ENCODE measurements at places on chromosomes 6 and 20.
A peak's percentile ranks its signal among the peaks of the same experiment; 100 is the strongest.

DNA sequence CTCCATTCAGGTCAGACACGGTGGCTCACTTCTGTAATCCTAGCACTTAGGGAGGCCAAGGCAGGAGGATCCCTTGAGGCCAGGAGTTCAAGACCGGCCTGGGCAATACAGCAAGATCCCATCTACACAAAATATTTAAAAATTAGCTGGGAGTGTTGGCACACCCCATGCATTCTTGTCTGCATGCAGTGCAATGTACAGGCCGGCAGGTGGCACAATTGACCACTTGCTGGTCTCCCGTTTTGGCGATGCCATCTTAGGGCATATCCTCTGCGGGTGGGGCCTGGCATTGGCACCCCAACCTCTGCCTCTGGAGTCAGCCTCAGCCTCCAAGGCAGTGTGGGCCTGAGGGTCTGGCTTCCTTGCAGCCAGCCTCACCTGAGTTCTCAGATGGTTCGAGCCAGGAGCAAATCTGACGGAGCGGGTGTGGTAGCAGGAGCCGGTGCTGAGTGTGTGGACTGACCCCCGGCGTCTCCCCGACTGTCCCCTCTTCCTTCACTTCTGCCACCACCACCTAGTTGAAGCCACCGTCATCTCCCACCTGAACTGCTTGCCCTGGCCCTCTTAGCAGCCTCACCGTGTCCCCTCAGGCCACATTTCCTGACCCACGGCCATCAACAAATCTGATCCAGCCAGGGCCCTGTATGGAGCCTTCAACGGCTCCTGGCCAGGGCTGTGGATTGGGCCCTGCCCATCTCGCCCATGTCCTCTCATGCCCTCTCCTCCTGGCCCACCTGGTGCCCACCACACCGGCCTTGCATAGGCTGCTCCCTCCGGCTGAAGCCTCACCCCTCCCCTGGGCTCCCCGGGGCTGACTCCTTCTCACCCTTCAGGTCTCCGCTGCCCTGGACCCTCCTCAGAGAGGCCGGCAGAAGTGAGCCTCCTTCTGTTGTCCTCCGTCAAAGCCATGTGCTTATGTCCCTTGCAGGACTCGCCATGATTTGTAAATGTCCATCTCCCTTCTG is 44.0 kb downstream of the EFCAB8 start:
- DNase-seq: peak; percentile 48

GRCh38 chr6:98833307-98834059 is 891 bp upstream of the POU3F2 start:
- no peak for DNase-seq

DNA sequence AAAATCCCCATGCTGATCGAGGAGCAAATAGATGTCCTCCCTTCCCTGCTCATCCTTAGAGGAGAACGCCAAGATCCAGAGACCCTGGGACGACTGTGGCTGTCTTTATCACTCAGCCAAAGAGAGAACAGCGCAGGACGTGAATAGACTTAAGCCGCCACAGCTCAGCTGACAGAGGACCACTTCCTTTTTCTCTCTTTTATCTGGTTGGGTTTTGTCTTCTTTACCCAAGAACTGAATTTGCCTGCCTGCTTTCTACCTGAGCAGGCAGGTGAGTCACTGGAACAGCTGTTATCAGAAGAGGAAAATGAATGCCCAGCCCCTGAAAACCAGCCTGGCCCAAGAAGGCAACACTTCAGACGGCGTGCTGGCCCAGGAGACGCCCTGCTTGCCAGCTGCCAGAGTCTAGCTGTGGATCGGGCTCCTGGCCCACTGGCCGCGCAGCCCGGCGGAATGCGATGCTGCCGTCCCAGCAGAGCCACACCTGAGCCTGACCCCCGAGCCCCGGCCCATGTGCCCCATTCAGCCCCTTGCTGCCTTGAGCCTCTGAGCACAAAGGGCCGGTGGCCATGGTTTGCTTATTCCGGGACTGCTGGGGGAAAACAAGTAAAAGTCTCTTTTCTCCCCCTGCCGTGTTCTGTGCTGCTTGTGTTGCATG is 82.1 kb downstream of the TCP11 start:
- DNase-seq: no peak

DNA sequence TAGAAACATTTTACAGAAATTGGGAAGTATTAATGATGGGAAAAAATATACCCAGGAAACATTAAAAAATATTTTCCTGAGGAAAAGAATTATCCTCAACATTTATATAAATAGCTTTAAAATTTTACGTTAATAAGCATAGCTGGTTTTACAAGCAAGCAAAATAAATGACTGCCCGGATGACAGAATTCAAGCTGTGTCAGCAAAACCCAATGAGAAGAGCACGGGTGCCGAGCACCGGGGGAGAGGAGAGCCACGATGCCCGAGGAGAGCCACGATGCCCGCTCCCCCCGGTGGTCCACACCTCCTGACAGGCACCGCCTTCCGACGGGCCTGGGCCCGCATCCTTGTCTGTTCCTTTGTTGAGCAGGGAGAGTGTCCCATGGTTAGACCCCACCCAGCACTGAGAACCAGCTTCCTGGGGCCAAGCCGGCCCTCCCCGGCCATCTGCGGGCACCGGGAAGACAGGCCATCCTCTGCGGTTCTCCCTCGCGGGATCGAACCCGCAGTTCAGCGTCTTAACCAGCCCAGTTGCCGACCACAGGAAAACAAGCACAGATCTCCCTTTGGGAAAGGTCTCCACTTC is 63.3 kb upstream of the PDE10A start:
- DNase-seq: no peak

- no peak for DNase-seq
Measured at GRCh38 chr6:49662231-49662891, 25.7 kb upstream of the RHAG start.

GRCh38 chr6:13378669-13379590 is 50.6 kb upstream of the TBC1D7 start:
- no peak for DNase-seq
